ENCODE measurements at places on chromosomes 6 and 20.

DNA sequence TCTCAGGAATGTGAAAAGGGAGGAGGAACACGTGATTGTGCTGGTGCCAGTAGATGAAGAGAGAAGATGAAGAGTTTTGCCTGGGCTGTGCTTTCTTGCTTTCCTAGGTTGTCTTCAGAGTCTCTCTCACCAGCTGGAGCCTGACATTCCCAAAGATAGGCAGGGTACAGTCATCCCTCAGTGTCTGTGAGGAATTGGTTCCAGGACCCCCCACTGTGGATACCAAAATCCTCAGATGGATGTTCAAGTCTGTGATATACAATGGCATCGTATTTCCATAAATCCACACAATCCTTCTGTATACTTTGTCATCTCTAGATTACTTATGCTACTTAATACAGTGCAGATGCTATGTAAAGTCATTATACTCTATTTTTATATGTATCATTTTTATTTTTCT lies 113.5 kb downstream of the SAMD5 start:
- DNase-seq, result no peak

DNA sequence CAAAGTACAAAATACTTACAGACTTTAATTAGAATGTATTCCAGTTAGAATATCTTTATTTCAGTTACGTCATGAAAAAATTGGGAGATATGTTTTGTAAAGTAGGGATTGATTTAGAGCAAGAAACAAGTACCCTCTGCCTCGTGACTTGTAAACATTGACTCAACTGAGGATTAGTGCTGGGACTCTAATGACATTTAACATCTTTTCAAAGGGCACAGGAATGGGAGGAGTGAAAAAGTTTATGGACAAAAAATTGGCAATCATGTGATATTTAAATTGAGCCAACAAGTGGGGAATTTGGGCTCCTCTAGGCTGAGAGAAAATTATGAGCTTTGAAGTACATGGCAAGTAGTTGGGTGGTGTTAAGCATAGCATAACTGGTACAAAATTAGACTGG lies 25.3 kb downstream of the NKX2-4 start:
- DNase-seq, result no peak

DNA sequence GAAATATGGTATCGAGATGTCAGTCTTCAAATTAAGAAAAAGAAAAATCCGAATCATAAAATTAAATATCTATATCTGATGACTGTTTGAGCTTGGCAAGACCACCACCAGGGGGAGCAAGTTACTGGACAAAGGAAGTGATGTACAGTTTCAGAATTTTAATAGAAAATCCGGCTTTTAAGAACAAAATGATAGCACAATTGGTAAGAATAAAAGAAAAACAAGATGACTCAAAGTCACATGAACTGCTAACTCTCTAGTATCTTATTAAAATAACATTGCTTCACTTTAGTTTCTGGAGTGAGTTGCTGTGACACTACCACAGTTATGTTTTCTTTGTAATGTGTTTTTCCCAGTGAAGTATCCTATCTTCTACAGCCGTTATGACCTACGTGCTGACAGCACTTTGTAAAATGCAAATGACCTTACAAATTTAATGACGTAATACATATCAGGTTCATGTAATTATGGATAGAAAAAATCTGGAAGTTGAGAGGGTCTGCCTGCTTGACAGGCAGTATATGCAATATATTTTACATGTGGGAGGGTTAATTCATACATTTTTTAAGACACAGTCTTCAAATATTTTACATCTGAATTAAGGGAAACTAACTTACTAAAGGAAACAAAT lies 405.3 kb upstream of the HS3ST5 start:
- DNase-seq, result peak; percentile 43

DNA sequence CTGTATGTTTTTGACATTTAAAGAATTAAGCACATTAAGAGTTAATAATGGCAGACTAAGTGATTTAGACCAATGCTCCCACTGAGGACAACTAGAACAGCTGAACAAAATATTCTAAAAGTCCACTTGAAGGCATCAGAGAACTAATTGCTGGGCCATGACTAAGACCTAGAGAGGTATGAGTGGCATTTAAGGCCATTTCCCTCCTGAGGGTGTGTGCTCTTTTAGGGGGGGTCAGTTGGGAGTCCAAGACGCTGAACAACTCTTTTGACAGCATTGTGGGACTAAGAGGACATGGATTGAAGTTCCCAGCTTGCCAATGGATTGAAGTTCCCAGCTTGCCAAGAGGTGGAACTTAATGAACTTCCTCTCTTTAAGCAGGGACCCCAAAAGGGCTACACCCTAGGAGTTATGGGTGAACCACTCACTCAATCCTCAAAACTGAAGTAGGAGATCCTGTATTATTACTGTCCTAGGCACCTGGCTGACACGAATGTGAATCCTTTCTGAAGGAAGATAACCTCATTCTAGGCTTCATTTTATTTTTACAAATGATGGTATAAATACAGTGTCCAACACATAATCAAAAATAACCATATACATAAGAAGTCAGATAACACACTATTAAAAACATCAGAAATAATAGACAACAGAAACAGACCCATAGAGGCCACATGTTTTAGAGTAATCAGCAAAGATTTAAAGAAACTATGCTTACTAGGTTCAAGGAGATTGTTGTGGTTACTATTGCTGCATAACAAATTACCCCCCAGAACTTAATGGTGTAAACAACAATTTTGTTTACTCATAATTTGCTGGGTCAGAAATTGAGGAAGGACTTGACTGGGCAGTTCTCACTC lies 175.1 kb downstream of the VEGFA start:
- DNase-seq, result no peak

GRCh38 chr6:12832226-12832735 lies 115.7 kb downstream of the PHACTR1 start:
- DNase-seq, result no peak

DNA sequence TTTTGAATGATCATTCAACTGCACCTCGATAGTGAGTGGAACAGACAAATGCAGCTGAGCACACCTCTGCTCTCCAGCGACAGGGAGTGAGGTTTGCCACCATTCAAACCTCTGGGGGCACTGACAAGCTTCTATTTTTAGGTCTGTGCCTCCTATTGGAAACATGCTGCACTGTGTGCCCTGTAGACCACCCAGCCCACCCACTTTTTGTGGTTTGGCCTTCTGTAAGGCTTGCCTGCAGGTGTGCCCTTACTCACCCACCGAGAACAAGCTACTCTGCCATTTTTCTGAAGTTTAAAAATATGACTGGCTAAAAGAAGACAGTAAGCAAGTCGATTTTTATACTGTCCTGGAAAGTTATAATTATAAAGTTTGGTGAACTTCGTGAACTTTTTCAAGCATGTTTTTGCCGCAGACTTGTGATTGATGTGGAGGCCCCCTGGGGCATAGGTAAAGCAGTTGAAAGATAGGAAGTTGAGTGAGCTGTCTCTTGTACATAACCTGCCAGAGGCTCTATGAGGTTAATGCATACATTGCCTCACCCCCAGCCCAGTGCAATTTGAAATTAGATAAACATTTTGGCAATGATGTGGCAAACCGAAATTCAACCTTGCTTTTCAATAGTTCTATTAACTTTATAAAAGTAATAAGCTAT lies 53.8 kb downstream of the ADGRG6 start:
- no peak for DNase-seq

GRCh38 chr20:54105653-54106052 lies 35.3 kb upstream of the BCAS1 start:
- DNase-seq, result no peak

DNA sequence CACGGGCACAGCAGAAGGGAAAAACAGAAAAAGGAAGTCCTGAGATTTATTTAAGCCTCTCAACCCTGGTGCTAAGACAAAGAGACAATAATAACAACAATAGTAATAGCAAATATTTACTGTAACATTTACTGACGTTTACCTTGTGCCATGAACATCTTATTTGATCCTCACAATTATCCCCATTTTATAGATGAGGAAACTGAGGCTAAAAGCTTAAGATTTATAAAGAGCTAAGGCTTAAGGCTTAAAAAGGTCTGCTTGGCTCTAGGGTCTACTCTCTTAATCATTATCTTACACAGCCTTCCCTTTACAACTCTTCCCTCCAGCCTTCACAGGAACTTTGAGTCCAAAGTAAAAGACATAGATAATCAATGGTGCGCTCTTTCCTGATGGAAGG lies 3.3 kb downstream of the WFDC3 start:
- DNase-seq, result no peak

DNA sequence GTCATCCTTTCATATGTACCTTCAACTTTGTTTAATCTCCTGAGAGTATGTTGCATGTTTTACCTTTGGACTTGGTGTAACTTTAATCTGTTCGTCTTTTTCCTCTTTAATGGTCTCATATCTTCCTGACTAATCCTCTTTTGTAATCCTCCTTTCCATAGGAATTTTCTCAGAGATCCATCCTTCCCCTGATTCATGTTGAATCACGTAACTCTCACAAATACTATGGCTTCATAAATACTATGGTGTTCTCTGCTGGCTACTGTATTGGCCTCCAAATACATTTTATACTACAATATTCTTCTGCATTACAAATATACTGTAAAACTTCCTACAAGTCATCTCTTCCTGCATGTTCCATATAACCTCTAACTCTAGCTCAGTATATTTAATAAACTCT lies 317.7 kb upstream of the ADGRB3 start:
- no peak for DNase-seq

DNA sequence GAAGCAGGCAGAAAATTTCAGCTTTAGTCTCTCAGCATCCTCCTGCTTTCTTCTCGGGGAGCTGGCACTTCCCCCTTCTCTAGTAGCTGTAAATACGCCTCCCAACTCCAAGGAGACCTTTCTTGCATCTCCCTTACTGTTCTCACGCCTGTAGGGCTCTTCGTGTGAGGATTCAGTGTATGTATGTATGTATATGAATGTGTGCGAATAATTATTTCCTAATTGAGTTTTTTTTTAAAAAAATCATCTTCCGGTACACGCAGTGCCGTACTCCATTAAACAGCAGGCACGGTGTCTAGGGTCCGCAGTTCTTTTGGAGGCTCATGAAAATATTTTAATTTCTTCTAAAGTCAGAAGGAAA lies 85.4 kb downstream of the HFE start:
- DNase-seq, result no peak

- no peak for DNase-seq
These were observed 48.8 kb downstream of the PRL start for GRCh38 chr6:22247916-22248482.

- DNase-seq, result no peak
These were observed 141.1 kb downstream of the SYNDIG1 start for GRCh38 chr20:24610341-24611115.

GRCh38 chr6:37041521-37041920 lies 36.1 kb downstream of the FGD2 start:
- DNase-seq, result no peak

- DNase-seq, result no peak
These were observed 28.6 kb downstream of the PRPH2 start for GRCh38 chr6:42693725-42694323.

All from PC-9 (cell line).